Stimulated activated CD8-positive, alpha-beta memory T cell treated with anti-CD3 and anti-CD28 coated beads, Interleukin-15, amount 100 ng/mL, for 24 hours (primary cell): ENCODE measurements at places on chromosomes 5 and 9.

- DNase-seq, result no peak
Measured at GRCh38 chr5:161546095-161546469, 443 bp downstream of the GABRB2 start.

DNA sequence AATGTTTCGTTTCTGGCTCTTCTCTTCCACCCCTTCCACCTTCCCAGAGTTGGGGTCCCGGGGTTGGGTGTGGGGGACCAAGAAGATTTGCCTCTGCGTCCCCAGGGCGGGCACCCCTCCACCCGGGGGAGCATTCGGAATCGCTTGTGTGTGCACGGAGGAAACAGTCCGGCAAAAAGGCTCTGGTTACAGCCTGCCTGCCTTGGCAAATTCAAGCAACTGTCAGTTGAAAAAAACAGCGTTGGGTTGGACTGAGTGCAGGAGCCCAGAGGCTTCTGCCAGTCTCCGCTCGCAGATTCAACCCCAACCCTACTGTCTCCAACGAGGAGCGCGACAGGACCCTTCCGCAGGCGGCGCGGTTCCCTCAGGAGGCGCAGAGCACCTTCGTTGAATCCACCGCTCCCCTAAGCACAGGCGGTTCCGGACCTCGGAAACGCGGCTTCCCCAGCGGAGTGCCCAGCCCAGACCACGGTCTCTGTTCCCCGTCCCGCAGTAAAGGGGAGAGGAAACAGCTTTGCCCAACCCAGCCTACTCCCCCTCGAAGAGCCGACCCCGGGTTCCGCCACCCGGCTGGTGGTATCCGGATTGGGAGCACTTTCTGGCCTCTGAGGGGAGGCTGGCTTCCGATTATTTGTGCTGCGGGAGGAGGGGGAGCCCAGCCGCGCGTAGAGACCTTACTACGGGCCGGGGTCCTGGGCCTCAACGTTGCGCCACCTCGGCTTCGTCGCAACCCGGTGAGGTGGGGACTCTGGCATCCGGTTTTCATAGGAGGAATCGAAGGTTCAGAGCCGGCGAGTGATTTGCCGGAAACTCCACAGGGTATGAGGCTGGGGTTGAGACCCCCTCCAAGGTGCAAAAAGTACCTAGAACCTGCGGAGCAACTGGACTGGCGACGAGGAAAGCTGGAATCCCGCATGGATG, 9.6 kb downstream of the LHX6 start:
- DNase-seq, result no peak

DNA sequence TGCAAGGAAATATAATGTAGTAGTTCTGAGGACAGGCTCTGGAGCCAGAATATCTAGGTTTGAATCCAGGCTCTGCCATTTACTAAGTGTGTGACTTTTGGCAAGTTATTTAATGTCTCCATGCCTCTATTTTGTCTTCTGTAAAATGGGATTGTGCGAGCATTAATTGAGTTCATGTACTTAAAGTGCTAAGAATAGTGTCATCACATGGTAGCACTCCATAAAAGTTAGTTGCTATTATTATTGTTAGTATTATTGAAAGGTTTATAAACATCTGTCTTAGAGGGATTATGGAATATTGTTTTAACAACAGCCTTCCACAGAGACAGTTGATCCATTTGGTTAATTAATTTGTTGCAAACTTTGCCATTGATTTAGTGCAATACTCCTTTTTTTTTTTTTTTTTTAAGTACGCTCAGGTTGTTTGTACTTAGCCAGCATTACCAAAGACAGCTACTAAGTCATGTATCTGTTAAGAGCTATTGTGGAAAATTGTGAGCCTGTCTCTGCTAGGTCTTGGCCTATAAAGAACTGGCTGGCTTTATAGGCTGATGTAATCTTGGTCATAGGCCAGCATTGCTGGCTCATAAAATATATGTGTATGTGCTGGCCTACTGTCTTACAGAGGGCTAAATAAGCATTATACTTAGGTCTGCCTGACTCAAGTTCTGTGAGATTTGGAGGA, 174.7 kb downstream of the WDR70 start:
- DNase-seq, result no peak

DNA sequence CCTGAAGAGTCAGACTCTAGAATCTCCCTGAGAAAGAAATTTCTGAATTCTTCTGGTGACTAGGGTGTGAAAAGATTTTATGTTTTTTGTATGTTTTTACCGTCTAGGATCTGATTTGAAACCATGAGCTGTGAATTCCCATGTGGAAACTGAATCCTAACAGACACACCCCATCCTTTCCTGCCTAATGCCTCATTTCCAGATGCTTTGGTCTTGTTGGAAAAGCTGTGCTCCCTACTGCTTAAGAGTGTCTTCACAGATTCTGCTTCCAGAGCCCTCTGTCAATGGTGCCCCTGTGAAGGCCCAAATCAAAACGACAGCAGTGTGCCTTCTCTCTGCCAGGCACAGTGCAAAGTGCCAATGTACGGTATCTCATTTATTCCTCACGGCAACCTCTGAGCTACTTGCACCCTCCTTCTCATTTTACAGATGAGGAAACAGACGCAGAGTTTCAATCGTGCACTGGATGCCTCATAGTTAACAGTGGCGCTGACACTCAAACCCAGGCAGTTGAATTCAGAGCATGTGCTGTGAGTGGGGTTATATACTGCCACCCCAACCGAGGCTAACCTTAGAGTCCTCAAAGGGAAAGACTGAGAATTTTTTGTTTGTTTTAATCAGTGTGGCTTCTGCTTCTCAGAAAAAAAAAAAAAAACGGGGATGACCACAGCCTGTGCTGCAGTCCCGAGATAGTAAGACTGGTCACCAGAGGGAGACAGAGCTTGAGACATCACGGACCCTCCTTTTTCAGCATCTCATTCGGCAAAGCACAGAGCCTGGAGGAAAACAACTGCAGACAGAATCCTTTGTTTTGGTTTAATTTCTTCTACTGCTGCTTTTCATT, 188.4 kb downstream of the SNCAIP start:
- no peak for DNase-seq

DNA sequence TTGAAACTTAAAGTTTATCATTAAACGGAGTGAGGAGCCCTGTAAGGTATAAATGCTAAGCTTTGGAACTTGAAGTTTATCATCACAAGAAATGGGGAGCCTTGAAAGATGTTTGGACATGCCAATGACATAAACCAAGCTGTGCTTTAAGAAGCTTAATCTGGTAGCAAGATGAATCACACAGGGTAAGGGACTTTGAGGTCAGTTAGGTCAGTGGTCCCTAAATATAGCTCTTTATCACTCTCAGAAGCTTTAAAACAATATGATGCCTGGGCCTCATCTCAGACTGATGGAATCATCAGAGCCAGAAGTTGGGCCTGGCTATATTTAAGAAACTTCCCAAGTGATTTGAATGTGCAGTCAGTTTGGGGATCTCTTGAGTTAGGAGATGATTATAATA, 85.7 kb downstream of the TNC start:
- DNase-seq, result no peak

GRCh38 chr5:102554082-102554481, 55.3 kb upstream of the SLCO6A1 start:
- no peak for DNase-seq

DNA sequence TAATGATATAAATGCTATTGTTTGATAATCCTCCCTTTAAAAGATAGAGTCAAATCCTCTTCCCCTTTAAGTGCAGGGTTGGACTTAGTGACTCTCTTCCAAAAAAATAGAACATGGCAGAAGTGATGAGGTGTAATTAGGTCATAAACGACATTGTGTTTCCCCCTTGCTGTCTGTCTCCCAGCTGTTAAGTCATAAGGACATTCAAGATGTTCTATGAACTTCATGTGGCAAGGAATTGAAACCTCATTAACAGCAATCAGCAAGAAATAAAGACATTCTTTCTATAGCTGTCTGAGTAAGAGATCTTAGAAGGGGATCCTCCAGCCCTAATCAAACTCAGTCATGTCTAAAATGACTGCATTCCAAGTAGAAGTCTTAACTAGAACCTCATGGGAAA, 3.3 kb upstream of the SLC25A46 start:
- no peak for DNase-seq

- DNase-seq, result no peak
Measured at GRCh38 chr5:13957032-13957645, 12.7 kb upstream of the DNAH5 start.

DNA sequence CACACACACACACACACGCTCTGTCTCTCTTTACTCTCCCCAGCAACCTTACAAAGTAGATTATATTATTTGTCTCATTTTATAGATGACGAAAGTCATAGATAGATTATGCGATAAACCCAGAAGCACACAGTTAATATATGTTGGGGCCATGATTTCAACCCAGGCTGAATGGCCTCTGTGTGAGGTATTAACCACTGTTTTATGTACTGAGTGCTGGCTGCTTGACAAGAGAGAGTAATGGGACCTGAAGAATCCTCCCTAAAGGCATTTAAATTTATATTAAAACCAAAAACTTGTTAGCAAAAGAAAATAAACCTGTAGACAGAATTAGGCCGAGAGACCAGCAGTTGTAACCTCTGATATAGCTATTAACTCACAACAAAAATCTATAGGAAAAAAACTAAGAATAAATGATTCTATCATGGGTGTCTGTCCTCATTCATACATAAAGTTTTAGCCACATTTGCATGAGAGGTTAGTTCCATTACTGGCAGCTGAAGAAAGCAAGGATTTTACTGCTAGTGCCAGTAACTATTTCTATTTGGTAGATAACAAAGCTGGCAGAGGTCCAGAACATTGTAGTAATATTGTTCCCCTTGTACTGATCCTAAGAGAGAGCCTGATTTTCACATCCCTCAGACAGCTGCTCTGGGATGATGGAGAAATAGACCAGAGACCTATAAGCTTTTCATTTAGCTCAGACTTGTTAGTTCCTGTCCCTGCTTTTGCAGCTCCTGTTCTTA, 250.9 kb downstream of the ADGRV1 start:
- no peak for DNase-seq

DNA sequence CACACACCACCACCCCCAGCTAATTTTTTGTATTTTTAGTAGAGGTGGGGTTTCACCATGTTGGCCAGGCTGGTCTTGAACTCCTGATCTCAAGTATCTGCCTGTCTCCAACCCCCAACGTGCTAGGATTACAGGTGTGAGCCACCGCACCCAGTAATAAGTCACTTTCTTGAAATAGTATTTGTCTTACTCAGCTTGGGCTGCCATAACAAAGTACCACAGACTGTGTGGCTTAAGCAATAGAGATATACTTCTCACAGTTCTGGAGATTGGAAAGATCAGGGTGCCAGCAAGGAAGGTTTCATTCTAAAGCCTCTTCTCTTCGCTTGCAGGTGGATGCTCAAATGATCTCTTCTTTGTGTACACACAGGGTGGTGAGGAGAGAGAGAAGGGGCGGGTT, 99.8 kb downstream of the ARRDC3 start:
- no peak for DNase-seq

DNA sequence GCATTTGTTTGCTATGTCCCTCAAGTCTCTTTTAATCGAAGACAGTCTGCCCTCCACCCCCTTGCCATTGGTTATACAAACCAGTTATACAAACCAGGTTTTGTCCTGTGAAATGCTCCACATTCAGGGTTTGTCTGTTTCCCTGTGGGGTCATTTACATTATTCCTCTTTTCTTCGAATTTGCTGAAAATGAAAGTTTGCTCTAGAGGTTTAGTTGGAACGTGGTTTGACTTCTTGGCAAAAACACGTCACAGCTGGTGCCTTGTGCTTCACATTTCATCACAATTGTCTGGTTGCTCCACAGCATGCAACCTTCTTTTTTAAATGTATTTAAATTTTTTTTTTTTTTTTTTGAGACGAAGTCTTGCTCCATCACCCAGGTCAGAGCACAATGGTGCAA, 4.2 kb upstream of the HAVCR2 start:
- DNase-seq, result no peak

- DNase-seq, result no peak
Measured at GRCh38 chr9:105150991-105151685, 93.3 kb upstream of the SLC44A1 start.

DNA sequence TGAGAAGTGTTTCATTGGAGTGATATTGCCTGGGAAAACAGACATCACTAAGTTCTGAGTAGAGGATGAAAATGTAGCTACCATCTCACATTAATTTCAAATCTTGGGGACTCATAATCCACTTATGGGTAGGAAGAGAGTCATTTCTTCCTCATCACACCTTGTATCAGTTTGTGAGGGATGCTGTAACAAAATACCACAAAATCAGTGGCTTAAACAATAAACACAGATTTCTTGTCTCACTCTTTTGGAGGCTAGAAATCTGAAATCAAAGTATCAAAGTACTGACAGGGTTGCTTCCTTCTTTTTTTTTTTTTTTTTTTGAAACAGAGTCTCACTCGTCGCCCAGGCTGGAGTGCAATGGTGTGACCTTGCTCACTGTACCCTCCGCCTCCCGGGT, 3.4 kb downstream of the CARD6 start:
- no peak for DNase-seq

DNA sequence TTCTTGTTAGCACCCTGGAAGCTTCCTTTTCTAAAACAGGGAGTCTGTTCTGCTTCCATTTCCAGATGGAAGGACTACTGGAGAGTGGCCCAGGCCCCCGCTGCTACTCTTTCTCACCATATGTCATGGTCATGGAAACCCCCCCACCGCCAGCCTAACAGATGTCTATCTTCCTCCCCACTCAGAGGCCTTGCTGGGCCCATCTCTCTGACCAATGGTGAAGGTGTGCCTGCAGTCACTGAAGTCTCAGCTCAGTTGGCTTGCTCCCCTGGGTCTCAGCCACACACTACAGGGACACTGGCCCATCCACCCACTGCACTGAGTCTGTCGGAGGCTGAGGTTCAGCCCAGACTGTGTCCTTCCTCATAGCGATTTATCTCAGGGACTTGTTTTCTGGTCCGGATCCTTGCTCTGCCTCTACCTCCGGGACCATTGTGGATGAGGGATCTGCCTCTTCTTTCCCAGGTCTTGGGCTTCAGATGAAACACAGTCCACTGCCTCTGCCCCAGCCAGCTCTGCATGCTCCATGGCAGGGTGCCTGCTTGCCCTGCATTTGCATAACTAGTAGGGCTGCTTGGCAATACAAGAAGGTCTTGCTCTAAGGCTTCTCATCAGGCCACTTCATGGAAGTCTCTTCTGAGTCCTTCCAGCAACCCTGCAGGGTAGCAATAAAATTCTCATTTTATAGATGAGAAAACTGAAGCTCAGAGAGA, 30.8 kb downstream of the GALNT12 start:
- no peak for DNase-seq

DNA sequence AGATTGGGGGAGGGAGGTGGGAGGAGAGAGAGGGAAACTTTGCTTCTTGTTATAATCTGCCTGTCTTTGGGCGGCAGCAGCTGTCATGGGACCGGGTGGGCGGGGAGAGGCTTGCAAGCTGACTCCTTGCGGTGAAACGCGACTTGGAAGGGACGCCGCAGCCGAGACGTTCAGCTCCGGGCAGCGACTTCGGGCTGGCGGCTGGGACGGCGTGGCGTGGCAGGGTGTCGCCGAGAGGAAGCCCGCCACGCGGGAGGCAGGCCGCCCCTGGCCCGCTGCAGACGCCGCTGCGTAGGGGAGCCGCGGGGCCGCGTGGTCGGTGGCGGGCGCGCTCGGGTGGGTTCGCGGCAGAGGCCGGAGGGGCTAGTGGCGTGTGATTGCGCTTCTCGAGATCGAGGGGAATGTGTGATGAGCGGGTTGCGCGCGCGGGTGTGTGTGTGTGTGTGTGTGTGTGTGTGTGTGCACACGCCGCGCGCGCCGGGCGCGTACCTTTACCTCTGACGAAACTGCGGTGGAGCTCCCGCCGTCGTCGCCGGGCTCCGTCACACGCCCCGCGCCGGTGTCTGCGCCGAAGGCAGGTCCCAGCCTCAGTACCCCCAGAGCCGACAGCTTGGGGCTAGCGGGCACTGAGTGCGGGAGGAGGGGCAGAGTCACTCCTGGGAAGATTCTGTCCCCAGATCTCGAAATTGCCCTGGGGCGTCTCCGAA, 1.7 kb downstream of the PPARGC1B start:
- DNase-seq, result peak; percentile 42

- no peak for DNase-seq
Measured at GRCh38 chr9:13324988-13325387, 45.5 kb upstream of the MPDZ start.

GRCh38 chr9:116592970-116593369, 94.1 kb upstream of the TRIM32 start:
- no peak for DNase-seq
